Hematopoietic multipotent progenitor cell treated with erythropoietin and hydrocortisone succinate and interleukin-3 and kit ligand, for 4 days (in vitro differentiated cells): ENCODE measurements at places on chromosomes 3 and 15.

GRCh38 chr3:117355566-117355965 is 646.0 kb downstream of the TUSC7 start:
- peak; percentile 47 for DNase-seq

- peak; percentile 33 for DNase-seq
Measured at GRCh38 chr3:112333381-112334317, 693 bp downstream of the CD200 start.

- no peak for DNase-seq
Measured at GRCh38 chr15:34126522-34126921, 24.6 kb downstream of the PGBD4 start.

DNA sequence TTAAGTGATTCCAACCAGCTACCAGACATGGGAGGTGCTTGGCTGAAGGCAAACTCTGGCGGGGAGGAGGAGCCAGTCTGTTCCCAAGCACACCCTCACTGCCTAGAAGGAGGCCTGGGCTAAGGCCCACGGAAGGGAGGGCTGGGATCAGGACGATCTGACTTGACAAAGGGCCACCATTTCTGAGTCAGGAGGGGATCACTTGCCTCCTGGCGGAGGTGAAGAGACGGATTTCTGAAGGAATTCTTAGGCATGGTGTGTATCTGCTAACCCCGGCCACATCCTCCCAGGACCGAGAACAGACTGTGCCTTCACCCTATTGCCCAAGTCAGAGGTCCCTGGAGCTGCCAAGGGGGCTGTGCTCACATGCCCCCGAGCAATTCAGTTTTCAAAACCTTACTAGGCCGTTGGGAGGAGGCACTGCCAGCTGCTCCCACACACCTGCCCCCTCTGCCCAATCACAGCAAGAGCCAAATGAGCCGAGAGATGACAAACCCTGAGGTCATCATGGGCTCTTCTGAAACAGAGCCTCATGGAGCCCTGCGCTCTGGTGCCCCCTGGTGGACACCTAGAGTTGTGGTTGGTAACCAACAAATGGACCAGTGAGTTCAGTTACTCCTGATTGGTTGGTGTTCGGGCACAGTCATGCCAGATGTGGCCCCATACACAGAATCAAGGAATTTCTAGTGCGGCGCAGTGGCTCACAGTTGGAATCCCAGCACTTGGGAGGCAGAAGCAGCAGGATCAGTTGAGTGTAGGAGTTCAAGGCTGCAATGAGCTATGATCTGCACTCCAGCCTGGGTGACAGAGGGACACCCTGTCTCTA is 6.5 kb upstream of the TNK2 start:
- peak; percentile 96 for DNase-seq

DNA sequence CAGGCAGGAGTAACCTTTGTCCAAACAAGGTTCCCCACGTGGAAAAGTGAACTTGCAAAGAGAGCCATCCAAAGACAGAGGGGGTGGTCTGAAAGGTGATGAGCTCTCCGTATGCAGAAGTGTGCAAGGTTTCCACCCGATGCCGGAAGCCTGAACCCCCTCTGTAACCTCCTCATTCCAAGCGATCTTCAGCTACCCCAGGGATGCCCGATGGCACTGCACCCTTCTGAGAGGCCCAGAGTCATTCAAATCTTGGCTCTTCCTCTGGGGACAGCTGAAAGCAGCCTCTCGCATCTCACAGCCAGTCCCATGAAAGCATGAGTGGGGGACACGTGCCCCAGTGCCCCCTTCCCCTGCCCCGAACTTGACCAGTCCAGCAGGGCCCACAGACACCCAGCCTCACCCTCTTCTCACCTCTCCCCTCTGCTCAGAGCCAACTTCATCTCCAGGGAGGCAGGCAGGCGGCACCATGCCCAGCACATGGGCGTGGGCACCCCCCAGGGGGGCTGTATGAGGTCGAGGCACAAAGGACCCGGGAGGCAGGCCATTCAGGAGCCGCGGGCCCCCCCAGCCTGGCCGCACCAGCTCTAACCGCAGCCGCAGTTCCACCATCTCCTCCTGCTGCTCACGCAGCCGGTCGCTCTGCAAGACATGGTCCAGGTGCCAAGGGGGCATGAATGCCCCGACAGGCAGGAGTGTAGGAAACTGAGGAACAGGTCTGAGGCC is 8.7 kb downstream of the KIF7 start:
- DNase-seq, result no peak

GRCh38 chr3:46132565-46132964 is 75.5 kb downstream of the CCR1 start:
- no peak for DNase-seq

- peak; percentile 52 for DNase-seq
Measured at GRCh38 chr15:79170256-79170664, 79.7 kb upstream of the RASGRF1 start.
